ENCODE measurements at places on chromosomes 2 and 18.
A peak's percentile ranks its signal among the peaks of the same experiment; 100 is the strongest.

- DNase-seq, result no peak
Measured at GRCh38 chr2:234157817-234158588, 107.5 kb downstream of the SPP2 start.

DNA sequence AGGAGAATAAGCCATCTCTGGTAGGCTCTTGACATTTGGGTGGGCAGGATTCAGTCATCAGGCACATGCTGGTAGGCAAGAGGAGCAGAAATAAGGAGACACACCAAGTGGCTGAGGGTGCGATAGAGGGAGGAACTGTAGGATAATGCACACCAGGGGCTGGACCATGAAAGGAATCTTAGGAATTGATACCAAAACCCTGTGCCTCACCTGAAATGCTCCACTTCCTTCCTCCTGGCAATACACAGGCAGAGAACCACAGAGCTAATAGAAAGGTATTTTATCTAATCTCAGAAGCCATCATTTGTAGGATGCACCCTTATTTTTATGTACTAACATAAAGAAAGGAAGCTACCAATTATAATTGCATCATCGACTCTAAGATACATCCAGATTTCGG lies 4.4 kb upstream of the CYP1B1 start:
- DNase-seq, result no peak

- DNase-seq, result no peak
Measured at GRCh38 chr2:183148955-183149354, 24.7 kb downstream of the NUP35 start.

GRCh38 chr2:236403811-236404210 lies 139.6 kb upstream of the ASB18 start:
- no peak for DNase-seq

GRCh38 chr2:21146638-21147037 lies 22.9 kb downstream of the TDRD15 start:
- DNase-seq, result no peak

DNA sequence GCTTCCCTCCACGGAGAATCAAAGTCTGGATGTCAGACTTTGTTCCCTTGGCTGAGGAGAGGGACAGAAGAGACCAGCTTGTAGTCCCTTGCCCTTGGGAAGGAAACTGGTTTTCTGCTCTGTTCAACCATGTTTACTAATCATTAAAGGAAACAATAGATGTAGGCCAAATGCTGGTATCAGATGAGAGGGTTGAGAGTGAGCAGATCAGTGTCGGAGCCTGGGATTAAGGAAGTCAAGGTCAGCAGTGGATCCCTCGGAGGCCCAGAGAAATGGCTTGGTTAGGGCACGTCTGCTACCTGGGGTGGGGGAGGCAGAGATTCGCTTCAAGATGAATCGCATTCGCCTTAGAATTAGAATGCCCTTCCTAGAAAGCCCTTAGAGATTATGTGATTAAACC lies 109.1 kb downstream of the MYCN start:
- DNase-seq, result no peak

GRCh38 chr2:17759805-17760204 lies 5.9 kb downstream of the GEN1 start:
- no peak for DNase-seq

DNA sequence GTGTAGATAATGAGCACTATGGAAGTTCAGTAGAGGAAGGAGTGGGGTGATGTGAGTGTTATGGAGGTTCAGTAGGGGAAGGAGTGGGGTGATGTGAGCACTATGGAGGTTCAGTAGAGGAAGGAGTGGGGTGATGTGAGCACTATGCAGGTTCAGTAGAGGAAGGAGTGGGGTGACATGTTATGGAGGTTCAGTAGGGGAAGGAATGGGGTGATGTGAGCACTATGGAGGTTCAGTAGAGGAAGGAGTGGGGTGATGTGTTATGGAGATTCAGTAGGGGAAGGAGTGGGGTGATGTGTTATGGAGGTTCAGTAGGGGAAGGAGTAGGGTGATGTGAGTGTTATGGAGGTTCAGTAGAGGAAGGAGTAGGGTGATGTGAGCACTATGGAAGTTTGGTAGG lies 116.3 kb upstream of the SMAD7 start:
- DNase-seq, result no peak

GRCh38 chr2:82748653-82749052 lies 1710.4 kb downstream of the SUCLG1 start:
- no peak for DNase-seq

GRCh38 chr2:170177950-170178781 lies at the start of gene MYO3B:
Gene MYO3B (plus strand): TSS chr2:170178147. CDS start chr2:170178288, 141 bp downstream.
- DNase-seq, result no peak

GRCh38 chr2:12501469-12502158 lies 215.1 kb upstream of the TRIB2 start:
- no peak for DNase-seq

GRCh38 chr2:61626827-61627226 lies 88.7 kb upstream of the XPO1 start:
- no peak for DNase-seq

DNA sequence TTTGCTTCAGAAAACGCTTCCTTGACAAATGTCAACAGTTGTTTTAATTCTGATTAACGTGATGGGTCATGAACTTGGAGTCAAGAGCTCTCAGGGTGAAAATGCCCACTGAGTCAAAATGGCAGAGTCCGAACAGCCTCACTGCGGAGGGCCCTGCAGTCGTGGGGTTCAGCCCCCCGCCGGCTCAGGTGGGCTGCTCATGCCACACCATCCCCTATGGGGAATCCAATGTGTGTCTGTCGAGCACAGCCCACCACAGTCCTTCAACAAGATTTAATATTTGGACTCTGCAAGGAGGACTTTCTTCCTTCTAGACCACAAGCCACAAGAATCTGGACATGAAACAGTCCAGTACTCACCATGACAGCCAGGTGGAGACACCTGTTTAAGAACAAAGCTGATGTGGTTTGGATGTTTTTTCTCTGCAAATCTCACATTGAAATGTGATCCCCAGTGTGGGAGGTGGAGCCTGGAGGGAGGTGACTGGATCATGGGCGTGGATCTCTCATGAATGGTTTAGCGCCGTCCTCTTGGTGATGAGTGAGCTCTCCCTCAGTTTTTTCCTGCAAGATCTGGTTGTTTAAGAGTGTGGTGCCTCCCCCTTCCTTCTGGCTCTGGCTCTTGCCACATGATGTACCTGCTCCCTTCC lies 201.0 kb downstream of the NDUFA10 start:
- DNase-seq, result no peak

- DNase-seq, result no peak
Measured at GRCh38 chr2:25316101-25316500, 25.6 kb downstream of the DNMT3A start.

- no peak for DNase-seq
Measured at GRCh38 chr2:47288864-47289263, 114.1 kb upstream of the MSH2 start.

DNA sequence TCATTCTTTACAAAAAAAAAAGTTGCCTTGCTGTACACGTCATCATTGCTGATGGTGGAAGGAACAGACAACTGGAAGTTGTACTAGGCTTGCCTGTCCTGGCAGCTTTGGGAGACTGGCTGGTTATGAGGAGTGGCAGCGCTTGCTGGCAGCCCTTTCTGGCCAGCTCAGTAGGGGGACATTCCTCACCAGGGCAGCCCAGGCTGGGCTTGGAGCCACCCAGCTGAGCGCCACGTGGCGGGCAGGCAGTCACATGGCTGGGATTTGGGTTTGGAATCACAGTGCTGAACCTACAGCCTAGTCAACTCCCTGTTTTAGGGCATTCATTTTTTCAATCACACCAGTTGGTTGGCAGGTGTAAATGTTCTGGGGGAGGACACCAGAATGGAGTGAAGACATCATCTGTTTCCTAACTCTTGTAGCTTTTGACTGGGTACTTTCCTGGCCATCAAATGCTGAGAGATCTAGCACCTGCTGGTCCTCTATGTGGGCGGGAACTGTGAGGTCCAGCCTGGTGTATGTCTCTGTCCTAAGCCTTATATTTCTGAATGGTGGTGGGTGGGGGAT lies 139.3 kb downstream of the SETBP1 start:
- no peak for DNase-seq

- peak; percentile 37 for DNase-seq
Measured at GRCh38 chr2:235545339-235546150, 51.7 kb downstream of the AGAP1 start.

DNA sequence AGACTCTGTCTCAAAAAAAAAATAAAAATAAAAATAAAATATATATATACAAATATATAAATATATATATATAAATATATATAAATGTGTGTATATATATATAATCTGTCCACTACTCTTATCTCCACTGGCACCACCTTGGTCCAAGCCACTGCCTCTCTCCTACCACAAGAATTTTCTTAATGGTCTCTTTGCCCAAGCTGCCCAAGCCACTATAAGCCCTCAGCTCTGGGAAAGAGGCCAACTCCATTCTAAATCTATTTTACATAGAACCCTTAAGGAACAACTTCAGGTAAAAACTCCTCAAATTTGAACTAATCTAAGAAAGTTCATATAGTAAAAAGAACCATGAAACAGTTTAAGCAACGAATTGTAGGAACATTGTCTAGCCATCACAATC lies 45.6 kb upstream of the GREB1L start:
- DNase-seq, result no peak

DNA sequence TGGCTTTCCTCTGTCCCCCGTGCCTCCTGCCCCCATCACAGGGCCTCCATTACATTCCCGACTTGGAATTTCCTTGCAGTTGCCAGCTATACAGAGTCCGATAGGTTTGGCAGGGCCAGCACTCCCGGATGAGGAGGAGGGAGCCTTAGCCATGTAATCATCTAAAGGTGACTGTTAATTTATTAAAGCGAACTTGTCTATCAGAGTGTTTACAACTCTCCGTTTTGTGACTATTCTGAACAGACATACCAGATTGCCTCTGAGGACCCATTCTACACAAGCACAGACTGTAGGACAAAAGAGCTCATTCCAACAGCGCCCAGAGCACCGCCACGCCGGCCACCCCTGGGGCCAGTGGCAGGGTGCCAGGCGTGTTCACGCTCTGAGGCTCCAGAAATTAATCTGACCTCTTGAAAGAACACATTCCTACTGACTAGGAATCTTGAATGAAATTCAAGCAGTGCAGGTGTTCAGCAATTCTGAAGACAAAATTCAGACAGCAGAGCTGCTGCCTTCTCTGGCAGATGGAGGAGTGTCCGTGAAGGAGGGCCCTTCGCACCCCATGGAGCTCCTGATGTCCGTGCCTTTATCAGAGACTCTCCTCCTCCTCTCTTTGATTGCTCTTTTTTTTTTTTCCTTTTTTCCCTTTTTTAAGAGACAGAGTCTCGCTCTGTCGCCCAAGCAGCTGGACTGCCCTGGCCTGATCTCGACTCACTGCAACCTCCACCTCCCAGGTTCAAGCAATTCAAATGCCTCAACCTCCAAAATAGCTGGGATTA lies 58.1 kb upstream of the RALBP1 start:
- DNase-seq, result peak; percentile 56

GRCh38 chr2:186189816-186190215 lies 296.2 kb upstream of the ZC3H15 start:
- DNase-seq, result peak; percentile 11

- no peak for DNase-seq
Measured at GRCh38 chr2:175111200-175111657, 56.8 kb downstream of the ATF2 start.

DNA sequence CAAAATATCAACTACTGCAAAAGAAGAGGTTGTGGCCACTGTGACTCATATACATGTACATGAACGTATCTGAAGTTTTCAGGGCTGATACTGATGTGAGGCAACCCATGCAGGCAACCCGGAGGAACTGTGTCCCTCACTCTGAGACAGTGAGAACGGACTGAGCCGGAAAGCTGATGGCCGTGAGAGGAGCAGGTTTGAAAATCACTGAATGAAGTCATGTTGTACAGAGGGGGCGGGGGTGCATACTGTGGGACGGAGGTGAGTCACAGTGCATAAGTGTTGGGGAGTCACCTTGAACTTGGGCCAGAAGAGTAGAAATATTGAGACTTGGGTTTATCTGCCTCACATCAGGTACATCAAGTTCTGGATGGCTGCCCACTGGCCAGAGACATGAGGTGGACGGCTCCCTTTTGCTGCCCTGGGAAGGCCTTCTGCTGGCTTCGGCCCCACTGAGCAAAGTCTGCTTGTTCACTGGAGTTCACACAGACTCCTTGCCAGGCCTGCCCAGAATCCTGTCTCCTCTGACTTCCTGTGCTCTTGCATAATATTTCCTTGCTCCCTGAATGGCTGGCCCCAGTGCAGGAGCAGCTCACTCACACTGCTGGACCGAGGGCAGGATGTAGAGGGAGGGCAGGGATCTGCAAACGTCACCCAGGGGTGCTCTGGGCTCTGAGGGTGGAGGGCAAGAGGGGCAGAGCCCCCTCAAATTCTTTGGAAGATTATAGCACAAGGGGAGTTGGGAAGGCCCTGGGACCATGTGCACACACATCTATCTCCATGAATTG lies 18.1 kb downstream of the EPAS1 start:
- DNase-seq, result no peak

- DNase-seq, result no peak
Measured at GRCh38 chr2:128402911-128403670, 84.4 kb upstream of the HS6ST1 start.

DNA sequence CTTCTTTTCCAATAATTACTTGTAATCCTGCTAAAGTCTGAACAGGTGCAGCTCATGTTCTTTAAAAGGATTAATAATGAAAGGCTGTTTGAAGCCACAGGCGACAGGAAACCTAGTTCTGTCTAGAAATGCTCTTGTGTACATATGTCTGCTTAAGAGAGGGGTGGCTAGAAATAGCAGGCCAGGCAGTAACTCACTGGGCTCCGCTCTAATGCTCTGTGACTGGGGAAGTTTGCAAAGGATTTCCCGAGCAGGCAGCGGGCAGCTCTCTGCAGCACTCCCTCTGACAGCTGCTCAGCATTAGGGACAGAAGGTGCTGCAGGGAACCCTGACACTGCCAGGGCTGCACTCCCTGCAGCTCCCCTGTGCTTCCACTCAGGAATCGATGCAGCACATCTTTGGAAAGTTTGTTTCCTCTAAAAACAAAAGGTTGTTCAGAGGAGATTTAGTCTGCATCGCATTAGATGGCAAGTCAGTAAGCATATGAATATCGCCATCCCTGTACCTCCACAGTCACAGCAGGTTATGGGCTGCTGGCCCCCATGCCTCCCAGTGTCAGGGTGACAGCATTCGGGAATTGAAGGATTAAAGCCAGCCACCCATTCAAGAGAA lies 33.1 kb upstream of the TTC39C start:
- DNase-seq, result peak; percentile 96

- no peak for DNase-seq
Measured at GRCh38 chr2:12270876-12271588, 445.7 kb upstream of the TRIB2 start.

GRCh38 chr2:137946227-137946626 lies 18.0 kb upstream of the HNMT start:
- DNase-seq, result no peak

DNA sequence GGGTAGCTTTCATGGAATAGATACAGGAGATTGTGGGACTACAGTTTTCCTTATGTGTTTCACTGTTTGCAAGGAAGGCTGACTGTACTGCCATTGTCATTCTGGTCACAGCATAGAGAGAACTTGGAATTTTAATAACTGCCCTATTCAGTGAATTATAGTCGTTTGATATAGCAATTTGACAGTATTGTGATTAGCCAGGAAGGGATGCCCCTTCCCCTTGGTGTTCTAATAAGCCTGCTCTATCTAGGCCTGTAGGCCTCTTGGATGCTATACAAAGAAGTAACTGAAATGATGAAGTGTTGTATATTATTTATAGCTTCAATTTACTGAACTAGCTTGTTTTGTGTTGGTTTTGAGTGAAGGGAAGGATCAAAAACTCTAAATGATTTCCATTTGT lies 528.6 kb upstream of the CDH2 start:
- DNase-seq, result no peak
